ENCODE measurements at places on chromosomes 4 and X.

- no peak for DNase-seq
Measured at GRCh38 chrX:120302434-120302833, 8.8 kb downstream of the TMEM255A start.

- no peak for DNase-seq
Measured at GRCh38 chrX:117977526-117977925, 139.1 kb downstream of the KLHL13 start.

- DNase-seq, result peak; percentile 53
Measured at GRCh38 chr4:52751487-52751911, 274 bp upstream of the ERVMER34-1 start.

GRCh38 chrX:129077424-129078170, 445.7 kb downstream of the SMARCA1 start:
- no peak for DNase-seq

GRCh38 chrX:45697591-45697990, 496.9 kb upstream of the DIPK2B start:
- DNase-seq, result peak; percentile 56

DNA sequence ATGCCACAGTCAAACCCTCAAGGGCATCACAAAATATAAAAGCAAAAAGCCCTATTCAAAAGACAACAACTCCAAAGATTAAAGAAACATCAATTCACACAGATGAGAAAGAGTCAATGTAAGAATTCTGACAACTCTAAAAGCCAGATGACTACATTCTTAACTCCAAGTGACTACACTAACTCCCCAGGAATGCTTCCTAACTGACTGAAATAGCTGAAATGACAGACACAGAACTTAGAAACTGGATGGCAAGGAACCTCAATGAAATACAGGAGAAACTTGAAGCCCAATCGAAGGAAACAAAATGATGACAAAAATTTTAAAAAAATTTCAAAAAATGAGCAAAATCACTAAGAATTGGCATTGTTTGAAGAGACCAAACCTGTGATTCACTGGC, 1047.6 kb upstream of the PCDH10 start:
- peak; percentile 15 for DNase-seq

GRCh38 chr4:1862055-1862911, 6.3 kb upstream of the LETM1 start:
- DNase-seq, result no peak

DNA sequence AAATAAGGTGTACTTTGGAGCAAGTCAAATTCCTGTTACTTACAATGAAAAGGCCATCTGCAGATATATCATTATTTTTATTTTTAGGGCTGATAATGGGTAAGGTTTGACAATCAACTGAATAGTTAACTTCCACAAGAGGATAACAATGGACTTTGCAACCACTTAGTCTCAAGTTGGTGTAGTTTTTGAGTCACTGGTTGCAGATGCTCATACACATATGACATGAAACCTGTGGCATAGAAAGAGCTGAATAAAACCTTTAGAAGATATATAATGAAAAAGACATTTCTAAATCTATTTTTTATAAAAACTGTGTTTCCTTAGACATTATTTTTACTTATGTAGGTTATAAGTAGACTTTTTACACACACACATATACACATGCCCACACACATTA, 2110.9 kb downstream of the PCDH7 start:
- no peak for DNase-seq

DNA sequence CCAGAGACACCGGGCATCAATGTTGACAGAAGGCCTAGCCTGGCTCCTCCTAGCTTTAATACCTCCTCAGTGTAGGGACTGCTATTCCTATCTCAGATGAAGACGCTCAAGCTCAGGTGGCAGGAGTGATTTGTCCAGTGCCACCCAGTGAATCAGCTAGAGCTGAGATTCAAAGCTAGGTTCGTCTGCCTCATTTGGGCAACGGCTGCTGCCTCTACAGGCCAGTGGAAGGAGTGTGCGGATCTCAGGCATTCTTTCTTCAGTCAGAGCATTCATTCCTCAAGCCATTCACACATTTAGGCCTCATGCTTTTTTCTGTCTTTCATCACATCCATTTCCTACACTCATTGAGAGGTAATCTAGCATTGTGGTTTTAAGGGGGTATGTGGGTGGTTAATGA, 7.3 kb downstream of the TSR2 start:
- DNase-seq, result no peak

- DNase-seq, result no peak
Measured at GRCh38 chr4:15677507-15677988, 4.1 kb upstream of the FAM200B start.

- DNase-seq, result no peak
Measured at GRCh38 chr4:179465131-179465797, 2023.0 kb upstream of the AGA start.

DNA sequence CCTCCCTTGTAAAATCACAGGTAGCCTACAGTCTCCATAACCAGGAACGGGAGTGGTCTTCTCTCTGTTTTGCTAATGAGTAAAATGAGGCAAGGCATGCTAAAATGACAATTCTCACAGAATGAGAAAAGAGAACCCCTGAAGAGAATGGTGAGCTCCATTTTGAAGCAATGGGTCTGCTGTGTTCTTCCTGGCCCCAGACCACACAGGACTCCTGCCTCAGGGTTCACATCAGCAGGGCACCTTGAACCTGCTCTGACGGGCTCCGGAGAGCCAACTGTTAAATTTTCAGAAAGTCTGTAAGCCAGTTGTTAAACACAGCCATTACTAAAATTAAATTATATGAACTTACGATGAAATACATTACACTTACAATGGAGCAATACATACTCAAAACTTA, 32.1 kb upstream of the RBM47 start:
- DNase-seq, result no peak

DNA sequence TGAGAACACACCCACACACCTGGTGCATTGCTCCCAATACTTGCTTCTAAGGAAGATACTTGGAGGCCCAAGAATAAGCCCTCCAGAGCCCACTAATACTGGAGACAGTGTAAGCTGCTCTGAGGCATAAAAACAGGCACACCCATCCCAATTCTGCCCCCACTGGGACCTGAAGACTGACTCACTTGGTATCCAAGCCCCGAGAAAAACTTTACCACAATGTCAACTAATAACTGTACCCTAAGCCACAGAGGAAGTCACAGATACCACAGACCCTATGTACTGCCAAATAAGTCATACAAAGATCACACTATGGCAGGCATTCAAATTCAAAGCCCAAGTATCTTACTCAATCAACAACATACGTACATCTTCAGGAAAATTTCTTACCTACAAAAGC, 398.2 kb upstream of the SPANXN1 start:
- no peak for DNase-seq

DNA sequence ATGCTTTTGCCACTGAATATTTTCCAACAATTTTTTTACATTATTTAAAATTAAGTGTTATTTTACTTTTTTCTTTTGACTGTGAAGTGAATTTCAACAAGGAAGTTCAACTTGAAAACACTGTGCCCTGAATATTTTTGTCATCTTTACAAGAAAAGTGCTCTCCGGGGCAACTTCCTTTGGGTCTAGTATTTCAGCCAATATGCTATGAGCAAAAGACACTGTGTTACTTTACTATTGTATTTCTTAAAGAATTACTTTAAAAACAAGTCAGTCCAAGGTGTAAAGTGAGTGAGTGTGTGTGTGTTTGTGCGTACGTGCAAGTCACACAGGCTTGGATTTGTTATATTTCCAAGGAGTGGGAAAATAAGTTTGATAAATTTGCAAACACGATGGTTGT, 7.6 kb upstream of the USP53 start:
- no peak for DNase-seq

GRCh38 chr4:177861551-177862094, 419.4 kb upstream of the AGA start:
- no peak for DNase-seq

- DNase-seq, result no peak
Measured at GRCh38 chr4:110119337-110119736, 79.1 kb downstream of the ELOVL6 start.

DNA sequence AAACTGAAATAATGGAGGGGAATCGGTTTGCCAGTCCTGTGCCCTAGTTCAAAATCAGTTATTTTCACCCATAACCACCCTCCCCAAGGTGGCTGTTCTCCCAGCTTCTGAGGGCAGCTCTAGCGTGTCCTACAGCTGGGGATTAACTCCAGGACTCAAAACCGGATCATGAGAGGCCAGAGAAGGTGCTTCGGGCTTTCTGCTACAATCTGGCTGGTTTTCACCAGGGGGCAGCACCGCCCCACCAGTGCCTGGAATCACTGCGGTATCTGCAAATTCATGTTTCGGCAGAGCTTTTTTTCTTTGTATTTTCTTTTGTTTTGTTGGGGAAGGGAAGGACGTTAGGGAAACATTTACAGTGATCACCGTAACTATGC, 28.4 kb downstream of the PDHA1 start:
- peak; percentile 66 for DNase-seq

DNA sequence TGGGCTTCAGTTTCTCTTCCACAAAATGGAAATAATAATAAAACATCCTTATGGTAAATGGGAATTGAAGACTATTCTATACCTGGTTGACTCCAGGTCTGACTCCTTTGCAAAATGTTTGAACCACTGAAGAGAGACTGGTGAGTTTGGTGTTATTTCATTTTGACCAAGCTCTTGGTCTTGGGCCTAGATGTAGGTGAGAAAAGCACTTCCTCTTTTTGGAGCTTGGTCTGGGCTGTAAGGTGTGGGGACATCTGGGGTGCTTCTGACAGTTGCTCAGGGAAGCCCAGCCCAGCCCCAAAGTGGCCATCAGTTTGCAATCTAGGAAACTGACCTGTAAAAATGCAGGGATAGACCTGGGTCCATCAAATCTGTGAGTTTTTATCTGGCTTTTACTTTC, 26.8 kb upstream of the SOD3 start:
- DNase-seq, result no peak

- no peak for DNase-seq
Measured at GRCh38 chr4:1500966-1501753, 94.9 kb upstream of the NKX1-1 start.

GRCh38 chrX:82734140-82734539, 774.0 kb upstream of the POU3F4 start:
- DNase-seq, result no peak
